ENCODE measurements at places on chromosomes 11 and 22.

DNA sequence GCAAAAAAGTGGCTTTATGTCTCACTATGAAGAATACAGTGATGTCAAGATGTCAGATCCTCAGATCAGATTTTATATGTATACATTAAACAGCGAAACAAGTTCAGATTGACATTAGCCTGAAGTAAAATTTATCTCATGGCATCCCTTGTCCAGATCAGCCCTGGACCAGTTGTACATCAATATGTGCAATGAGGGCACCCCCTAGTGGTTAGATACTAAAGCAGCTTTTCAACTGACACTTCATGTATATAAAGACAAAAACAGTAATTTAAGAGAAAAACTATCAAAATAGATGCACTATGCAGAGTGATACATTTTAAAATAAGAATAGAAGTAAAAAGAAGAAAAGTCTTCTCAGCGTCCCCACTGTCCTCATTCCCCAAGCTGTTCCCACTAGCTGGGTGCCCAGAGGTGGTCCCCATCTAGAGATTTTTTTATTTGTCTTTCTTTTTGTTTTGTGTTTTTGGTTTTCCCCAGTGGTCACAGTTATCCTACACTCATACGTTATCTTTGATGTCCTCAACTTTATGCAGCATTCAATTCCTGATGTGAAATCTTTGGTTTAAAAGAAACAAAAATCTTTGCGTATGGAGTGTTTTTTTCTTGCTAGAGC, 2193.4 kb upstream of the RAG2 start:
- peak; percentile 83 for DNase-seq

DNA sequence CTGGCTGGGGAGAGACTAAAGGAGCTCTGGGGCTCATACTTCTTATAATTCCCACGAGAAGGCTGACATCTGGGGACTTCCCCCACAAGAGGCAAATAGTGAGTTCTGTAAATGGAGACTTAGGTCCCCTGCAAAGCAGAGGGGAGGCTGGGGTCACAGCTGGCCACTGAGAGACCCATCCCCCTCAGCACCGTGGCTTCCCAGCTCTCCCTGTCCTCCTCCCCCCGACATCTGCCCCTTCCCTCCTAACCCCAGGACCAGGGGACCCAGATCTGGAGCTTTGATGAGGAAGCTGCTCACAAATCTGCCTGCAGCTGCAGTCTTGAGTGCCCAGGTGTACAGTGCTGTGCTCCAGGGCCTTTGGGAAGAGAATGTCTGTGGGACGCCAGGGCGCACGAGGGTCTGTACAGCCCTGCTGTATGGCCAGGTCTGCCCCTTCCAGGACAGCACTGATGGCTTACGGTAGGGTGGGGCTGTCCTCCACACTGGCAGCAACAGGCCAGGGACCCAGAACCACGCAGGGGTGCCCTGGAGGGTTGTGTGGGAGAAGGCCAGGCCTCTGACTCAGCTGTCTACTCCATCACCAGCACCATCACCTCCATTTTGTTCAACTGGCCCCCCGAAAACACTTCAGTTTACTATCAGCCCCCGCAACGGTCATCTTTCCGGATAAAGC, 1.1 kb downstream of the RGL4 start:
- DNase-seq, result no peak

- DNase-seq, result no peak
Measured at GRCh38 chr11:19526119-19526518, 186.5 kb upstream of the NAV2 start.

DNA sequence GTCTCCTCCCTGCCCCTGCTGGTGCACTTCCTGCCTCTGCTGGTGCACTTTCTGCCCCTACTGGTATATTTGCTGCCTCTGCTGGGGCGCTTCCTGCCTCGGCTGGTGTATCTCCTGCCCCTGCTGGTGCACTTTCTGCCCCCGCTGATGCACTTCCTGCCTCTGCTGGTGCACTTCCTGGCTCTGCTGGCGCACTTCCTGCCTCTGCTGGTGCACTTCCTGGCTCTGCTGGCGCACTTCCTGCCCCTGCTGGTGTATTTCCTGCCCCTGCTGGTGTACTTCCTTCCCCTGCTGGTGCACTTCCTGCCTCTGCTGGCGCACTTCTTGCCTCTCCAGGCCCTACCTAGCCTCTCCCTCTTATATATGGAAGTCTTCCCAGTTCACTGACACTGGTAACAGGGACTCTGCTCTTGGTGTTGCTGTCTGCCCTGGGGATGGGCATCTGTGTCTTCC, 10.1 kb downstream of the MTFP1 start:
- DNase-seq, result no peak

- no peak for DNase-seq
Measured at GRCh38 chr22:35781898-35782297, 64.2 kb downstream of the APOL5 start.

- DNase-seq, result no peak
Measured at GRCh38 chr22:18110194-18110953, at the start of gene TUBA8. Gene TUBA8, plus strand, starts transcription at chr22:18110809. Its CDS starts 57 bp downstream, at chr22:18110866.
